ENCODE measurements at places on chromosomes 5 and 9.

- DNase-seq, result no peak
Observed at GRCh38 chr9:31542384-31543055, 841.9 kb upstream of the ACO1 start.

DNA sequence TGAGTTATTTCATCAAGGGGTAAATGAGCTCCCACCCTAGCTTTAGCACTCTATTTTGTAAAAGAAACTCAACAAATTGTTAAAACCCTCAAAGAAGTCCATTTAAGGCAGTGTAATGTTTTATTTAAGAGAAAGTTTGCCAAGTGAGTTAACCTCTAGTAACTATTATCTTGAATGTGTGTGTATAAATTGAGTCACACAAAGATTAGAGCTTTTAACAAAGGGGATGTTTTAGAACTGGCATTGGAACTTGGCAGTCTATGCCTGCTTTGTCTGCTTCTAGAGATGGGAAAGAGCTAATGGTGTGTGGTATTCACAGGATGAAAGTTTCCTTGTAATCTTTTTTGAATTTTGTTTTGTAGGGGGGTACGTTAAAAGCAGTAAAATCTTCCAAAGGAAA, 33.2 kb downstream of the KDM3B start:
- DNase-seq, result no peak

- DNase-seq, result peak; percentile 22
Observed at GRCh38 chr5:155833287-155833686, 493.7 kb upstream of the SGCD start.

DNA sequence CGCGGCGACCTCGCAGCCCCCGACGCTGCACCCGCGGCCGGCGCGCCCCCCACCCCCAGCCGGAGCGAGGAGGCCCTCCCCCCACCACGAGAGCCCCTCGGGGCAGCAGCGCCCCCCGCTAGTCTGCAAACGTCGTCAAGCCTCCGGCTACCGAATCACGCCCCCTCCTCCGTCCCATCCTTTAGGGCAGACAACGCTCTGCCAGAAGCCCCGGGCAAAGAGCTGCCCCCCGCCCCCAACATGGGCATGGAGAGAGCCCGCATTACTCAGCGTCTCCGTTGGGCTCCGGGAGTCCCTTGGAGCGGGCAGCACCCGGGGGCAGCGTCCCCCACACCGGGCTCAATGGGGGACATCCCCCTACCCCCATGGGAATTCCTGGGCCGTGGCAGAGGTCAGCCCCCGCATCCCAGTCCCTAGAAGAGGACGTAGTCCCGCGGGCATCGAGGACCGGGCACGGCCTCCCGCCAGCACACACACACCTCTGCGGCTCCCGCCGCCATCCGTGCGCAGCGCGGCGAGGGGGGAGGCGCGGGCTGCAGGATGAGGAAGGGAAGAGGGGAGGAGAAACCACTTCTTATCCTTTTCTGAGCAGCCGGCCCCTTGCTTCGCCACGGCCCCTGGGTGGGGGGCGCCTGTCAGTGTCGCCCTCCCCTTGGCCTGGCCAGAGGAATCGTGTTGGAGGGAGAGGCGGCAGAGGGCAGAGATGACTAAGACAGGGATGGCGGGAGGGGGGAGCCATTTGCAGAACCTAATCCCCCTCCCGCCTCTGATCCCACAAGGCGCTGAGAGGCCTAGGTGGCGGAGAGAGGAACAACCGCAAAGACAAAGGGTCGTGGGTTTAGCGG, 750 bp downstream of the DNM1 start:
- DNase-seq, result peak; percentile 49

GRCh38 chr5:25649628-25650265, 1005.0 kb upstream of the CDH10 start:
- DNase-seq, result no peak

DNA sequence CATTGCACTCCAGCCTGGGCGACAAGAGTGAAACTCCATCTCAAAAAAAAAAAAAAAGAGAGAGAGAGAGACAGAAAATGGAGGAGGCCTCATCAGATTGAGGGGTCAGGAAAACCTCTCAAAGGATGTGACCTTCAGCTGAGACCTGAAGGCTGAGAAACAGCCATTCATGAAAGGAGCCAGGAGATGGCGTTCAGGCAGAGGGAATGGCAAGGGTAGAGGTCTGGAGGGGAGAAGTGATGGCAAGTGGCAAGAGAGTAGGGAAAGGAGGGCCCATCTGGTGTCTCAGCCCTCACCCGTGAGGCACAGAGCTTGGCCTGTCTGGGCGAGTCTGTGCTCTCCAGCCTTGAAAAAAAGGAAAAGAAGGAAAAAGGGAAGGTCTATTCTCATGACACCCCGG, 17.0 kb downstream of the CAMK2A start:
- DNase-seq, result peak; percentile 62

DNA sequence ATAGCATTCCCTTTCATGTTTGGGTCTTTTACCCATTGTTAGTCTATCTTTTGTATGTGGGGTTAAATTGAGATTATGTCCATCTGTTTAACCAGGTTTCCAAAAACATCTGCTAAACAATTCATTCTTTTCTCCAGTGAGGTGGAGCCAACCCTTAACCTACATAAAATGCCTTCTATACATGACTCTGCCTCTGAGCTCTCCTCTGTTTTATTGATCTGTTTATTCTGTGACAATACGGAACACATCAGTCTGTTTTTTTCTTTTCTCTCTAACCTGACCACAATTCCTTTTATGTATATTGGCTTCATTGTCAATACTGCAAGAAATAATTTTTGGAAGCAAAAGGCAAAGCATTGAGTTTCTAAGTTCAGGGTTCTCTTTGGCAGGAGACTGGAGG, 9.9 kb upstream of the ARL15 start:
- no peak for DNase-seq

DNA sequence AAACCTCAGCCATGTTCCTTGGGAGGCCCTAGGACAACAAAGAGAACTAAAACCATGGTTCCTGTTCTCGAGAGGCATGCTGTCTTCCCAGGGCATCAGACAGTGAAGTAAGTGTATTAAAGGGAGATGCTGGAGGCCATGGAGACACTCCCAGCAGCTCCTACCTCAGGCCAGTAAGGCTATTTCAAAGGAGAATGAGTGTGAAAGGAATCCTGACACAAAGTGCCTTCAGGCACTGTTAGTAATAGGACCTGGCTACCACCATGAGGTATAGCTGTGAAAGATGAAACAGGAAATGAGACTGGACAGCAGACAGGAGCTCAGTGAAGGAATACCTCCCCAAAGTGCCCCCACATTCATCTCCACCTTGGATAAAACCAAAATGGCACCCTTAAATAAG, 71.0 kb downstream of the FANCC start:
- DNase-seq, result no peak

DNA sequence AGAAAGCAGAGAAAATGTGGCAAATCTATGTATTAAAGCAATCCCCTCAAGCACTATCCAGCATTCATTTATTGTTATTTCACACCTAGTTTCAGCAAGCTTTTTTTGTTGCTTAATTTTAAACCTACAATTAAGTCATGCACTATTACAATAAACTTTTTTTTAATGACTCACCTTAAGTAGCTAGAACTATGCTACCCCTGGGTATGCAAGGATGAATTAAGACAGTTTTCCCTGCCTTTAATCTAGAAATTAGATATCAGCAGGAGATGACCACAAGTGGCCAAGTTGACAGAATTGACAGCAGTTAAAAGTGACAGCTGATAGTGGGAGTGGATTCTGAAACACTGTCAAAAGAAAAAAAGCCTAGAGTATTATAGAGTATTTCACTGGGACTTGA, 20.0 kb downstream of the ITGA1 start:
- no peak for DNase-seq

- DNase-seq, result no peak
Observed at GRCh38 chr9:6237267-6237666, 21.7 kb downstream of the IL33 start.

DNA sequence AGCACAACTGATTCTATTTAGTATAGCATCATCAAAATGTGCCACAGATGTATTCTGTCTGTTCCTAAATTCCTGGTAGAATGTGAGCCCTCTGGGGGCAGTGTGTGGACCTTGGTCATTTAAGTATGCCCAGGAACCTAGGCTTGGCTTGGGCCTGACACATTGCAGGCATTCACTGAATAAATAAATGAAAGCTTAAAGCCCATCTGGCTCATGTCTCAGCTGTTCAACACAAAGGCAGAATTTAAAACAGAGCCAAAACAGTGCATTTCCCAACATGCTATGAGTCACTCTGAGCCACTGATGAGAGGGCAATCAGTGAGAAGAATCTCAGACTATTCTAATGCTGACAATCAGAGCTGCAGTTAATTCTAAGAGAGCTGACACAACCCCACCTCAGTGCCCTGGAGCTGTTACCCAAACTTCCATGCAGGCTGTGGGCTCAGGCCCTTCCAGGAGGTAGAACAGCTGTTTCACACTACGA, 8.1 kb downstream of the FAM193B start:
- DNase-seq, result peak; percentile 99

DNA sequence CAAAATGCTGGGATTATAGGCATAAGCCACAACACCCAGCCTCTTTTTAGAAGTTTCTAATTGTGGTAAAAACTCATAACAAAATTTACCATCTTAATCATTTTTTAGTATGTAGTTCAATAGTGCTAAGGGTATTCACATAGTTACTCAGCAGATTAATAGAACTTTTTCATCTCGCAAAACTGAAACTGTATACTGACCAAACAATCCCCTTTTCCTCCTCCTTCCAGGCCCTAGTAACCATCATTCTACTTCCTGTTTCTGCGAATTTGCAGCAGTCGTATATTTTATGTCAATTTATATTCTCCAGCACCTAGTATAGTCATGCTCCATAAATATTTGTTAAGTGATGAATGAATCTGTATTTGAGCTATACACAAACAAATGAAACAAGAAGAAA, 86.3 kb upstream of the ERBIN start:
- no peak for DNase-seq

DNA sequence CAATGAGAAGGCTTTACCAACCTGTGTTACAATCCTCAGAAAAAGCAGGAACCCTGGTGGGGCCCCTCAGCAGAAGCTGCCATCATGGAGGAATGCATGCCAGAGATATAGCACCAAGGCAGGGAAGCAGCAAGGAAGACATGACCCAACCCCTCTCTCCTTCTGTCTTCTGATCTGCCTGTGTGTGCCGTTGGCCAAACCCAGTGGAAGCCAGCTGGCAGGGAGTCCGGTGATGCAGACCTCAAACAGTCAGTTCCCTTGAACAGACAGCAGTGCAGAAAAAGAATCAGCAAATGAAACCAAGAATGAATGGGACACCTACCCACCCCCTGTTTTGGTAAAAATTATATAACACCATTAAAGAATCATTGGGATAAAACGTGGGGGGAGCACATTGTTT, 234.2 kb downstream of the ZNF608 start:
- no peak for DNase-seq

- no peak for DNase-seq
Observed at GRCh38 chr9:92716557-92716956, 46.6 kb upstream of the IPPK start.

GRCh38 chr5:173378727-173379126, 50.5 kb upstream of the STC2 start:
- DNase-seq, result no peak

GRCh38 chr5:6950250-6950649, 237.0 kb downstream of the TENT4A start:
- DNase-seq, result no peak

DNA sequence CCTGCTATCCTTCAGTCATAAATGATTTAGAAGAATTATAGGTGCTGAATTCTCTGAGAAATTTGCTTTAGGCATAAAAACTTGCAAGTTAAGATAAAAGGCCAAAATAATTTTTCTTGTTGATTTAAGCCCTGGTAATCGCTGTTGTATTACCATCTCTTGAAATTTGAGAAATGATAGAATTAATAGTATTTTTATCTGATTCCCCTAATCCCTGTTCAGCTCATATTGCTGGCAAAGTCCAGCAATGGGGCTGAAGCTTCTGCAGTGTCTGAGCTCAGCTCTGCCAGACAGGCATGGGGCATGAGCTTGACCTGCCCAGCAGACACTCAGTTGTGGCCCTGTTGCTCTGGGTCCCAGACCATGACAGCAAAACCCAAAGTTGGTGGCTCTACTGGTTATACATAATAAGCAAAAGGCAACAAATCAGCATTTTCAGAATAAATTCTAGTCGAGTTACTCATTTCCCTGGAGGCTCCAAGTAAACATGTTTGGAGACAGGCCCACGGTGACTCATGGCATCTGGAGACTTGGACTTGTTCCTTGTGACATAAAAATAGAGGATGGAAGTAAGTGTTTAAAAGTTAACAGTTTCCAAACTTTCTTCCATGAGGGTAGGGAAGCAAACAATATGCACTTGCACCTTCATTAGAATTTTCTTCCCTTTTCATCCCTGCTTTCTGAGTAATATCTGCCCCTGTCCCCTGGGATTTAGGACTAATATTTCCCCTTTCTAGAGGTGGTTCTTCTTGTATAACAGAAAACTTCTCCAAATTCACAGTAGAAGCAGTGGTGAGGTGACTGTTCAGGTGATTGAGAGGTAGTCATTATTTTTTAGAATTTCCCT, 60.2 kb upstream of the SLC2A8 start:
- DNase-seq, result peak; percentile 95

DNA sequence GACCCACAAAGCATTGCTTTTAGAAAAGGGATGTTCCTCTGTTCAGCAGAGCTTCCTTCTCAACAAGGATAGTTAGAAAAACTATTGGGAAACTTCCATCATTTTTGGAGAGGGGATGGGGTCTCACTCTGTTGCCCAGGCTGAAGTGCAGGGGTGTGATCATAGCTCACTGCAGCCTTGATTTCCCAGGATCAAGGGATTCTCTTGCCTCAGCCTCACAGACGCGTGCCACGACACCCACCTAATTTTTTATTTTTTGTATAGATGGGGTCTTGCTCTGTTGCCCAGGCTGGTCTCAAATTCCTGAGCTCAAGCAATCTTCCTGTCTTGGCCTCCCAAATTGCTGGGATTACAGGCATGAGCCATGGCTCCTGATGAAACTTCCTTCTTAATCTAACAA, 34.8 kb downstream of the PHAX start:
- no peak for DNase-seq

DNA sequence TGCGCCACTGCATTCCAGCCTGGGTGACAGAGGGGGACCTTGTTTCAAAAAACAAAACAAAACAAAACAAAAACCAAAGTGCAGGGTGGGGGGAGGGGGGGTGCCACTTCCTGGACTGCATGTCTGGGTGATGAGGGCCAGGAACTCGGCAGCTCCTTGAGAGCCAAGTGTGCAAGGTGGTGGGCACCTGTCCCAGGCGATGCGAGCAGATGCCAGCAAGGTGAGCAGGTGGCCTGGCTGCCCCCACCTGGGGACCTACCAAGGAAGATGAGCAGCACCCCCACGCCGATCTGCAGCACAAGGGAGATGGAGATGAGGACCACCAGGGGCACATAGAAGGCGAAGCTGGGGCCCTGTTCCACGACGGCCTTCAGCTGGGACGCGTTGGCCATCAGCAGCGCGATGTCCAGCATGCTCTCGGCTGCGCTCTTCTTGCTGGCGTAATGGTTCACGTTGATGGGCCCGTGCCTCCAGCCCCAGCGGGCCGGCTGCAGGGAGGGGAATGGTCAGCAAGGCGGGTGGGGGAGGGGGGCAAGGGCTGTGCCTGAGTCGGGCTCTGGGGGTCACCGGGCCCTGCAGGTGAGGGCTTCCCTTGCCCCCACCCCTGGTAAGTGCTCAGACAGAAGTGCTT, 7.8 kb downstream of the NINJ1 start:
- no peak for DNase-seq

DNA sequence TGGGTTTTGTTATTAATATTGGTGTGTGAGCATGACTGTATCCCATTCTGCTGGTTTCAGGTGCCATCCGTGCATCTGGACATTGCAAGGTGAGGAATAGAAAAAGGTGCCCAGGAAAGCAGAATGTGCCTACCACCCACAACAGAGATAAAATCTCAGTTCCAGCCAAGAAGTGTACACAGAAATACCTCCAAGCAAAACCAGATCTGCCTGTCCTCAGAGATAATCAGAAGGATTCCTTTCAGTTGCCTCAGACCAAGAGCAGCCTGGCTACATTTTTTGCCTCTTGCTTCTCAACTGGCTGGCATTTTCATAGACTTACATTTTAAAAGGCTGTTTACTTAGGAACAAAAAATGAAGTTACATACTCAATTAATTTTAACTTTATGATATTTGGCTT, 12.1 kb upstream of the ABLIM3 start:
- DNase-seq, result peak; percentile 47

Data from AG10803 (cell line).